Stimulated activated CD8-positive, alpha-beta memory T cell treated with anti-CD3 and anti-CD28 coated beads, Interleukin-15, amount 100 ng/mL, for 48 hours (primary cell): ENCODE measurements at places on chromosomes 11 and 22.

GRCh38 chr11:68353118-68353517 is 40.7 kb downstream of the LRP5 start:
- no peak for DNase-seq

DNA sequence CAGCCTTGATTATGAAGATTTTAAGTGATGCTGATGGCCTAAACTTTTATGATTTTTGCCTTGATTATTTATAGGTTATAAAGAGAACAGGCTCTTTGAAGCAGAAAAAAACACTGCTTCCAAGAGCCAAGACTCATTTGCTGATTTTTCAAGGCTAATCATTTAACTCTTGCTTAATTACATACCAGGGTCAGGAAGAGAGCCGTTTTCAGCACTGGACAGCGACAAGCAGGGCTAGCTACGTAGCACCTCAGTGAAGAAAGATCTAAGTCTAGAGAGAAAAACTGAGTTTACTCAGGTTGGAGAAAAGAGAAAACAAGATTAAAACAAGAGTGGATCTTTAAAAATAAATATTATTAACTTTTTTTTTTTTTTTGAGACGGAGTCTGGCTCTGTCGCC is 615.4 kb upstream of the B3GAT1 start:
- no peak for DNase-seq

GRCh38 chr11:63608353-63609345 is 5.6 kb downstream of the PLAAT3 start:
- no peak for DNase-seq

- DNase-seq, result no peak
Measured at GRCh38 chr11:133064152-133064877, 468.0 kb downstream of the OPCML start.

DNA sequence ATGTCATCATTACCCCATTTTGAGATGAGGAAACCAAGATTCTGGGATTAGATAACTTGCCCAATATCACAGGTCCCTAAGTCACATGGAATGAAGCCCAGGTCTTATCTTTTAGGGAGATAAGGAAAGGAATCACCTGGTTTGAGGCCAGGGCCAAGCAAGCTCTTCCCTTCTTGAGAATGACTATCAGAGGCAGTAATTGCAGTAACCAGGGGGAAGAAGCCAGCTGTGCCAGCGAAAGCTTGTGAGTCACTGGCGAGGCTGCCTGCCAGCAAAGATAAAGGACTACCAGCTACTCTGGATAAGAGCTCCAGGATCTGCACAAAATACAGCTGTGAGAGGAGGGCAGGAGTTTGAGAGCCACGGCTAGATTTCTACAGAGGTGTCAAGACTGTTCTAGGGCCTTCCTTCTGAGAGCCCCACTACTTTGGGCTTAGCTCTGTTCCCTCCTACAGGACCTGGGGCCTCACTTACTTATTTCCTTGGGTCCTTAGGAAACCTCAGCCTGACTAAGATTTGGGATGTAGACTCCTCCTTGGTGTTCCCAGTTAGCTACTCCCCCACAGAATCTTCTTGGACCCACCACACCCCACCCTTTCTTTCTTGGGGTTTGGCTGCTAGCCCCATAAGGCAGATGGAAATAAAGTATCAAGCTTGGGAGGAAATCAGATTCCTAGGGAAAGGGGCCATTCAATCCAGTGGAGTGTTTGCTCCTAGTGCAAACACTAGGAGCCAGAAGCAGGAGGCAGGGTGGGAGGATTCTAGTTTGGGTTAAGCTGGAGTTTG is 9.7 kb upstream of the CCKBR start:
- DNase-seq, result no peak

DNA sequence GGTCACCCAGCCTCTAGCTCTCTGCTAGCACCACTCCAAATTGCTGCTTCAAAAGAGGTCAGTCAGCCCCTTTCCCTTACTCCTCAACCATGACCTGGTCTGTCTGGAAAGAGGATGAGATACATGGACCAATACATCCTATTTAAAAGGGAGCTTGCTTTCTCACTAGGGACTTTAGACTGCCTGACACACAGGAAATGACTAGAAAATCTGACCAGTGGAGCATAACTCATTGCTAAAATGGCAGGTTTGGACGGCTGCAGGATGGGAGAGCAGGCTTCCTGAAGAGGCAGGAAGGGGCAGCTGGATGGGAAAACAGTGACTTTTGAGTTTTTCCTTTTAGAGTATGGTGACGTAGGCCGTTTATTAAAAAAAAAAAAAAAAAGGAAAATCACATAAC is 25.3 kb downstream of the STIM1 start:
- no peak for DNase-seq

GRCh38 chr11:8715501-8715900 is 32.9 kb downstream of the RPL27A start:
- DNase-seq, result no peak

DNA sequence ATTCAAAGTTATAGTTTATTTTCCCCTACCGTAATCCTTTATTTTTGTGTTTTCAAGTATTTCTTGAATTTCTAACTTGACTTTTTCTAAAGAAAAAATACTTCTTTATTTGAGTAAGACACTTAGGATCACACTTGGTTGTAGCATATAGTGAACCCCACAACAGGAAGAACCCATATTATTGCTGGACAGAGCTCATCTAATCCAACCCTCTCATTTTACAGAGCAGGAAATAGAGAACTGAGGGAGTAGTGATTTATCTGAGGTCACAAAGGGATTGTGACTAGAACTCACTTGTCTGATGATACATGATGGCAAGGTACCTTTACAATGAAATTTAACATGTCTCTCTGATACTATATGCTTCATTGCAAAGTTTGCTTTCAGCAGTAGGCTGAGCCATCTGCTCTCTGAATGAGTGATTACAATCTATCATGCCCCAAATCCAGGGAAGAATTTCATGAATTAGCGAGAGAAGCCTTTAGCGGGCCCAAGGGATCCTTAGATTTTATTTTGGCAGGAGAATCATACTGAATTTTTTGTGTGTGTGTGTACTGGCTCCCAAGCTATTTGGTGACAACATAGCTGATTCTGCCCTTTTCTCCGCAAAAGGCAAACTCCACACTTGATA is 9.8 kb downstream of the SLC17A6 start:
- no peak for DNase-seq

- DNase-seq, result no peak
Measured at GRCh38 chr11:3106736-3107524, 49.7 kb upstream of the CARS1 start.

DNA sequence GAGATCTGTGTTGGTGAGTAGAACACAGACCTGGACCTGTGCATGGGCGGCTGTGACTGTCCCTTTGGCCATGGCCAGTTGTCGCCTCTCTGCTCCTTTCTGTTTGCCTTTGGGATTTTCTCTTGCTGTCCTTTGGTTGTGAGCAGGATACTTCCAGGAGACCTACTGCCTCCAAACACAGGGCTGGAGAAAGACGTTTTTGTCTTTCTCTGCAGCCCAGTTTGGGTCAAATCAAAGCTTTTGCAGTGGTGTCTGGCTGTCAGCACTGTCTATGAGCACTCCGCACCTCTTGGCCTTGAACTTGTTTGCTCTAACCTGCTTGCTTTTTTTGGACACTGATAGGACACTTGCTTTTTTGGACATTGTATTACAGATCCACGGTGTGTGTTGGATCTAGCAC is 108.9 kb upstream of the SORL1-AS1 start:
- DNase-seq, result no peak

DNA sequence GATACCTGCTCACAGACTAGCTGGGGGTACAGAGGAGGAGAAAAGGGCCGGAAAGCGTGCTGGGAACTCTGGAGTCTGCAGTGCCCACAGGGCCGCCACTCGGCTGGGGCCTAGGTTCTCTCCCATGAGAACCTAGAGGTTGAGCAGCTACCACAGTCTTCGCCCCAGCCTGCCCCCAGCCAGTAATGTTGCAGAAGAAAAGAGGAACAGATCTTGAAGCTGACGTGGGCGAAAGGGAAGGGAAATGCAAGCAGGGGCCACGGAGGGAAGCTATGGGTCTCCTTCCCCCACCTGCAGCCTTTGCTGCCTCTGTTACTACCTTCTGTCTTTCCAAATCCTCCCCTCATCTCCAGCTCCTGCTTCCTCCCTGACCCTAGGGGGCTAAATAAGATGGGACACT is 28.8 kb upstream of the P2RY2 start:
- DNase-seq, result no peak

- no peak for DNase-seq
Measured at GRCh38 chr11:13114566-13115379, 105.7 kb downstream of the RASSF10 start.

- DNase-seq, result no peak
Measured at GRCh38 chr11:105824457-105825013, 197.5 kb downstream of the MSANTD4 start.

- no peak for DNase-seq
Measured at GRCh38 chr22:28904211-28904896, 21.0 kb downstream of the ZNRF3 start.

DNA sequence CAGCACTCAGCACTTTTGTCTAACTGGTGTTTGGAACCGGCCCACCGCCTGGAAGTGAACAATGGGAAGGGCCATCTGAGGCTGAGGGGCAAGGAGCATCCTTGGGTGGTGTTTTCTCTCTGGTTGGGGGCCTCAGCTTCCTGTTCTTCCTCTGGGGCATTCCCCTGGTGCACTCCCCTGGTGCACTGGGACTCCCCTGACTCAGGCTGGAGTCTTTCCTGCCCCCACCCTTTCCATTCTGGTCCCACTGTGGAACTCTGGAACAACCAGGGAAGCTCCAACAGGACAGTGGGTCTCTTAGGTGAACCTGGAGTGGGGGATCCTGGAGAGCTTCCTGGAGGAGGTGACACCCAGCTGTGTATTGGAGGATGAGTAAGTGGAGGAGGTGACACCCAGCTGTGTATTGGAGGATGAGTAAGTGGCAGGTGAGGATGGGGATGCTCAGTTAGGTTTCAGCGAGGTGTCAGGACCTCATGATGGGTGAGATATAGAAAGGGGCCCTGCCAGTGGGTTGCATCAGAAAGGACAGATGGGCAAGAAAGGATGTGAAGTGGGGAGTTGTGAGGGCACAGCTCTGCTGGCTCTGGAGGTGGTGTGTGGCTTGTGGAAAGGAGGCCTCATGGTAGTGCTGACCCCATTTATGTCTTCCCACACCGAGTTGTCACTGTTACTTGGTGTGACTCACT is 132.1 kb downstream of the OSBP2 start:
- peak; percentile 18 for DNase-seq

DNA sequence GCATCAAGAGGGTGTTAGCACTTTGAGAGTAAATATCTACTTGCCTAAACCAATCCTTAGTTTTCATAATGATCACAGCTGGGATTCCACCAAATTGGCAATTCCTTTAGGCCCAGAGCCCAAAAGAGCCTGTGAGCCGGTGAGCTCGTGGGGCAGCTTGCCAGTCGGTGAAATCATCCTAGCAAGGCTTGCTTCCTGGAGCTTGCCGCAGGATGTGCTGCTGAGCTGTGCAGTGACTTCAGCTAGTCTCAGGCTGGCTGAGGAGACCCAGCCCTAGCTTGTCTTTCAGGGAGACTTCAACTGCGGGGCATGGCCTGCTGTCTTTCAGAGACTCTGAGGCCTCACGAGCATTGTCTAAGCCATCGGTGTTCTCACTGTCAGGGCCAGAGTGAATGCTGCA is 73.6 kb upstream of the SUSD2 start:
- DNase-seq, result no peak

DNA sequence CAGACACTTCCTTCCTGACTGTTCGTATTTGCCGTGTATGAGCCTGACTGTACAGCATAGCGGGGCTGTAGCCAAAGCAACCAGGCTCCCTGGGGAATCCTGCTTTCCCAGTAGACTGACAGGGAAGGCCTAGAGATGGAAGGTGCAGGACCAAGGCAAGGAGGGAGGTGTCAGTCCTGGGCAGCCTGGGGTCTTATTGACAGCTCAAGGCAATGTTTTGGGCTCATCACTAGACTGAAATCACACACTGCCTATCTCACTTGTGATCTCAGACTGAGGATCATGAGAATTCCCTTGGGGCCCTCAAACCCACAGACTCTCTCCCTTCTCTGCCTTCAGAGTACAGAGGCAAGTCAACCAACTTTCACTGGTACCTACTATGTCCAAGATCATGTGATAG is 346.8 kb upstream of the NARS2 start:
- DNase-seq, result no peak

- no peak for DNase-seq
Measured at GRCh38 chr11:69138265-69138664, 17.5 kb upstream of the SMIM38 start.

- DNase-seq, result no peak
Measured at GRCh38 chr11:15157181-15157580, 42.5 kb downstream of the INSC start.

DNA sequence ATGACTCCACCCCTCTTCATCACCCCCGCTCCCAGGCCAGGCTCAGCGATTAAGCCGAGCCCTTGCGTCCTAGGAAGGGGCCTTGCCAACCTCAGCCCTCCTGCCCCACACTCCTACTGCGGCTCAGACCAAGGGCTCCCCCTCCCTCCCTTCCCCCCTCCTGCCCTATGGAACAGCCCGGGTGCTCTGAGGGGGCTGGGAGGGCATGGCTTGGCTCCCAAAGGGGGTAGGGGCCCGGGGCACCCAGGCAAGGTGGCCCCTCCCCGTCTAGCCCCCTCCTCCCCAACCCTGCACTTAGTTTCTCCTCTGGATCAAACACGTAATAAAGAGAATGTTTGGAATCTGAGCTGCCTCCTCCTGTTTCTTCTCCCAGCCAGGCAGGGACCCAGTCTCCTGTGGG is 6.3 kb downstream of the RCOR2 start:
- DNase-seq, result no peak

DNA sequence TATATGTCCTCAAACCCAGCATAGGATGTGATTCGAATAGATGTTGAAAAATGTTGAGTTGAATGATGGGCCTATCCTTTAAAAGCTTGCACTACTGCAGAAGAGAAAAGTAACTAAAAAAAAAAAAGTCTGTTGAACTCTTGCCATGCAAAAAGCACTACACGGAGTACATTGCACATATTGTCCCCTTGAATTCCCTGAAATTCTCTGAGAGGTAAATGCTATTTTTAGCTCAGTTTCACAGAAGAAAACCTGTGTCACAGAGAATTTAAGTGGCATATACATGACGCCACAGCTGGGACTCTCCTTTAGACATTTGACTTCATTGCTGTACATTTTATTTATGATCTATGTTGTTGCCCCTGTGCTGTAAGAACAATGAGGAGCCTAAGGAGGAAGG is 583.8 kb downstream of the SOX6 start:
- no peak for DNase-seq

GRCh38 chr22:43183496-43184277 is 3.2 kb downstream of the TTLL12 start:
- no peak for DNase-seq

- DNase-seq, result no peak
Measured at GRCh38 chr11:45650166-45651095, 15.0 kb downstream of the CHST1 start.
